Posterior vena cava (tissue), 2 donors: ENCODE measurements at places on chromosomes 12 and 14. TPM values are rescaled to one million over a fixed set of nuclear protein-coding genes. Genes with fewer than 3 reads are reported as not detected.

GRCh38 chr12:70543444-70543843, 93.8 kb downstream of the PTPRB start:
- DNase-seq, result no peak

- no peak for DNase-seq
These were observed 94.6 kb downstream of the KCNA5 start for GRCh38 chr12:5138256-5138655.

The PPM1A gene
- total RNA-seq, result 64.2 TPM

DNA sequence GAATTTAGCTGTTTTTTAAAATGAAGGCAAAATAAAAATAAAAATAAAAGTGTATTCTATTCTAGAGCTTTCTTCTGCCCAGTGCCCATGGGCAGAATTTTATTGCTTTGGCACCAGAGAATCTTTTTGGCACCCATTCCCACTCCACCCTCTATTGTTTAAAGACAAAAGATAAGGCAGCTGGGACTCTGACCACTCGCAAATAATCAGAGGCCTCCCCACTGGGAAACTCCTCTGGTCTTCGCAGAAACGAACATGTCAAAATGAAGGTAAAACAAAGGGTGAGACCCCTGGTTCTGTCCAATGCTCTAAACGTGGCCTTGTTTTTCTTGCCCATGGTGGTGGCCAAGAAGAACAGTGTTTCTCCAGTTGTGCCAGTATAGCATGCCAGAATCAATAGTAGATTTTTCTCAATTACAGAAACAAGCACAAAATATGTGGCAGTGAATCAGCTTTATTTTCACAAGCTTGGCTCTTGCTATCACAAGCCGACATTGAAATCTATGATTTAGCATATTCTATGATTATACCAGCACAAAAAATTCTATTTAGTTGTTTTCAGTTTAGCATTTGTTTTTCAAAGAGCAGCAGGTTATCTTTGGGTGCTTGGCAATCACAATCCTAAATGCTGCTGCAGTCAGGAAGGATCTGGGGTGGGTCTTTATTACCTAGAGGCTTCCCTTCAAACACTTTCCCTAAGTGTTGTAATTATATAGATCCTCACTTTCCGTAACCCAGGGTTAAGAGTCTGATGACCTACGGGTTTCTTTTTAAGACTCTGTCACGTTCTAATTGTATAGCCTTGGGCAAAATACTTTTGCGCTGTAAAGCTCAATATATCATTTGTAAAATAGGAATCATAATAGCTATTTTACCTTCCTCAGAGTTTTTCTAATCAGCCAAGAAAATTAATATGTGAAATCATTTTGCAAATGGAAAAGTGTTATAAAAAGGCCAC, 50.5 kb downstream of the KITLG start:
- no peak for DNase-seq

GRCh38 chr12:4243091-4243490, 30.5 kb upstream of the CCND2 start:
- no peak for DNase-seq
